Heart right ventricle (tissue), 16 donors: ENCODE measurements at places on chromosomes 7 and 10.

DNA sequence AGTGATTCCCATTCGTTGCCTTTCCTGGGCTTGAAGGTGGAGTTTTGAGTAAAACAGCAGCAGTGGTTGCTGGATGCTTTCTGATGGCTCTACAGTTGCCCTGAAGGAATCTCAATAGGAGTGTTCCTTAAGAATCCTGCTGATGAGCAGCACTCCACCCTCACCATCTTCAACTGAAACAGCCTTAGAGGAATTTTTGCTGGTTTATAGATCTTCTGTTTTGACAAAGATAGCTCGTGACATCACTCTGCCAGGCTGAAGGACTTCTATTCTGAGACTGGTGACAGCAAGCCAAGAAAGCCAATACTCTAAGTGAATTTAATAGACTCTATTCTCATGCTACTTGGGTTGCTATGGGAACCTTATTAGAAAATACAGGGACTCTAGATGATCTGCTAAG, 1014.7 kb downstream of the NRG3 start:
- no peak overlapping the region for H3K4me3 ChIP-seq
- no peaks in the 10 kb centered on the region for H3K27me3 ChIP-seq
- H3K27ac ChIP-seq: no peak overlapping the region
- H3K4me1 ChIP-seq: no peaks in the 10 kb centered on the region
- DNase-seq: no peak

DNA sequence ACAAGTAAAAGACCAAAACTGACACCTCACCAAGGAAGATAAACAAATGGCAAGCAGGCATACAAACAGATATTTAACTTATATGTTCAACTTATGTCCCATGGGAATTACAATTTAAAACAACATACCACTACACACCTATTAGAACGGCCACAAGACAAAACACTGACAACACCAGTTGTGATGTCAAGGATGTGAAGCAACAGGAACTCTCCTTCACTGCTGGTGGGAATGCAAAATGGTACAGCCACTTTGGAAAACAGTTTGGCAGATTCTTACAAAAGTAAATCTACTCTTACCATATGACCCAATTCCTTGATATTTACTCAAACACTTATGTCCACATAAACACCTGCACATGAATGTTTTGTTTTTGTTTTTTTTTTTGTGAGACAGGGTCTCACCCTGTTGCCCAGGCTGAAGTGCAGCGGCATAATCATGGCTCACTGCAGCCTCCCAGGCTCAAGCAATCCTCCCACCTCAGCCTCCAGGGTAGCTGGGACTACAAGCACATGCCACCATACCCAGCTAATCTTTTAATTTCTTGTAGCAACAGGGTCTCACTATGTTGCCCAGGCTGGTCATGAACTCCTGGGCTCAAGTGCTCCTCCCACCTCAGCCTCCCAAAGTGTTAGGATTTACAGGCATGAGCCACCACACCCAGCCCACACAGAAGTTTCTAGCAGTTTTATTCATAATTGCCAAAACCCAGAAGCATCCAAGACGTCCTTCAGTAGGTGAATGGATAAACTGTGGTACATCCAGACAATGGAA, 27.3 kb downstream of the HERC4 start:
- DNase-seq: no peak
- H3K36me3 ChIP-seq: peaks cover 16% of the 10 kb centered on the region
- peaks cover 3% of the 10 kb centered on the region for H3K4me1 ChIP-seq
- no peak overlapping the region for H3K4me3 ChIP-seq
- no peaks in the 10 kb centered on the region for H3K27me3 ChIP-seq

GRCh38 chr10:85187047-85187446, 858.7 kb downstream of the CCSER2 start:
- no peak overlapping the region for H3K27ac ChIP-seq
- no peaks in the 10 kb centered on the region for H3K36me3 ChIP-seq
- H3K4me3 ChIP-seq: no peak overlapping the region

DNA sequence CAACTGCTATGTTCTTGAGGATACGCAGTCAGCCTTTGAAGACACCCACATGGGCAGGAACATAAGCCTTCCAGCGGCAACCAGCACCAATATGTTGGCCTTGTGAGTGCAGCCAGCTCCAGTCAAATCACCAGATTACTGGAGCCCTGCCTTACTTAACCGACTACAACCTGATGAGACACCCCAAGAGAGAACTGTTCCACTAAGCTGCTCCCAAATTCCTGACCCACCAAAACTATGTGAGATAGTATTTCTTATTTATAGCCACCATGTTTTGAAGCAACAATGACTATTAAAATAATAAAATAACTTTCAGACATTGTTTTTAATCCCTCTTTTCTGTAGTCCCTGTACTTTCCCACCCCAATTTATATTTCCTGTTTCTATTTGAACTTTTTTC, 179.6 kb downstream of the ADK start:
- H3K27me3 ChIP-seq: no peaks in the 10 kb centered on the region
- no peak overlapping the region for H3K27ac ChIP-seq
- no peaks in the 10 kb centered on the region for H3K4me1 ChIP-seq

DNA sequence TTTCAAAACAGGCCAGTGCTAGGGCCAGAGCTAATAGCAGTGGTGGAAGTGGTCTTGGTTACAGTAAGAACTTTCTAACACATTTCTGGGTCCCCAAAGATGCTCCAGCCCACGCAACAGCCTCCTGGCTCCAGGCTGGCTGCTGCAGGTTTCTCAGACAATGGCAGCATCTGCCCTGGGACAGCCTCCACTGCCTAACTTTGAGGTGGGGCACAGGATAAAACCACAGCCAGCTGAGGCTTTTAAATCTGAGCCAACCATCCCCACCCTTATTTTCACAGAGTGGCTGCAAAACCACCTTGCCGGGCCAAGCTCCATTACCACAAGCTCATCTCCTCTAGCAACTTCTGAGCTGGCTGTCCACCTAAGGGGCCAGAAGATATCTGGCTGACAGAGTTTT, 84.8 kb downstream of the FAM53B start:
- no peaks in the 10 kb centered on the region for H3K36me3 ChIP-seq
- no peaks in the 10 kb centered on the region for H3K27me3 ChIP-seq
- peak overlapping the region; percentile 36 for H3K27ac ChIP-seq
- H3K4me1 ChIP-seq: peaks cover 62% of the 10 kb centered on the region
- H3K4me3 ChIP-seq: no peak overlapping the region

GRCh38 chr10:15570738-15571339, 148.9 kb downstream of the ITGA8 start:
- no peaks in the 10 kb centered on the region for H3K36me3 ChIP-seq
- H3K4me1 ChIP-seq: peaks cover 9% of the 10 kb centered on the region
- H3K27me3 ChIP-seq: no peaks in the 10 kb centered on the region
- DNase-seq: no peak
- H3K4me3 ChIP-seq: no peak overlapping the region
- H3K27ac ChIP-seq: no peak overlapping the region

DNA sequence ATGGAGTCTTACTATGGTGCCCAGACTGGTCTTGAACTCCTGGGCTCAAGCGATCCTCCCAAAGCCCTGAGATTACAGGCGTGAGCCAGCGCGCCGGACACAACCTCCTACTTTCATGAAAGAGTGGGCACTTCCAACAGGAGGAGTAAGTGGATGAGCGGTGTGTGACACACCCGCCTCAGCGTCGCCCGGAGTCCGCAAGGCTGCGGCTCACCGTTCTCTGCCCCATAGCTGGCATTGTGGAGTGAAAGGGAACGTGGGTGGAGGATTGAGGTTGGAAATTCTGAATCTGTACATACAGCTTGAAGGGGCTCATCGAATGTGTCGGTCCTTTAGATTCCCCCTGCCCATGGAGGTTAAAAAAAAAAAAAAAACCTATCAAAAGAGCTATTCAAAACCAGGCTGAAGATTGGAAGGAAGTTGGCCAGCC, 524 bp upstream of the PRXL2A start:
- DNase-seq: peak; percentile 34
- H3K36me3 ChIP-seq: no peaks in the 10 kb centered on the region
- peak overlapping the region; percentile 93 for H3K27ac ChIP-seq
- H3K27me3 ChIP-seq: no peaks in the 10 kb centered on the region
- H3K4me1 ChIP-seq: peaks cover 37% of the 10 kb centered on the region
- H3K4me3 ChIP-seq: peak overlapping the region; percentile 91
